ENCODE measurements at places on chromosomes 1 and 21. TPM values are rescaled to one million over a fixed set of nuclear protein-coding genes. Genes with fewer than 3 reads are reported as not detected.

The ADCY10 gene
- not detected for total RNA-seq

GRCh38 chr1:1853593-1854257, 37.2 kb downstream of the GNB1 start:
- no peak for DNase-seq

The FMN2 gene
- not detected for total RNA-seq

- DNase-seq: peak; percentile 95
These were observed at the start of gene SHC1 for GRCh38 chr1:154970631-154971340. Gene SHC1, minus strand, starts transcription at chr1:154970747. Its CDS starts 221 bp downstream, at chr1:154970526.

The TRIM58 gene
- 0.26 TPM for total RNA-seq

DNA sequence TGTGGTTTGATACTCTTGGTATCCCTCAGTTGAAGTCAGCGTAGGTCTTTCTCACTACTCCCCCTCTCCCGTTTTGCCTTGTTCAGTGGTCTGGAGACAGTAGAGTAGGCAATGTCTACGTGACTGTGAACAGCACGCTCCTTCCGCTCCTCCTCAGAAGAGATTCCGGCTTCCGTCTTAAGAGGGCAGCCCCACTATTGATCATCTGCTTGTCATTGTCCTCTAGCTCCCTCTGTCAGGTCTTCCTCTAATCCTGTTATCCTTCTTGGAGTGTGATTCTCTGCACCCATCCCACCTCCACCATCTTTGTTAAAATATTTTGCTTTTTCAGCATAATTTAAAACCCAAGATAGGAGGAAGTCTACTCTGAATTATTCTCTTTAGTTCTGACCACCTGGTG, 129.9 kb upstream of the KCNK2 start:
- DNase-seq: no peak

DNA sequence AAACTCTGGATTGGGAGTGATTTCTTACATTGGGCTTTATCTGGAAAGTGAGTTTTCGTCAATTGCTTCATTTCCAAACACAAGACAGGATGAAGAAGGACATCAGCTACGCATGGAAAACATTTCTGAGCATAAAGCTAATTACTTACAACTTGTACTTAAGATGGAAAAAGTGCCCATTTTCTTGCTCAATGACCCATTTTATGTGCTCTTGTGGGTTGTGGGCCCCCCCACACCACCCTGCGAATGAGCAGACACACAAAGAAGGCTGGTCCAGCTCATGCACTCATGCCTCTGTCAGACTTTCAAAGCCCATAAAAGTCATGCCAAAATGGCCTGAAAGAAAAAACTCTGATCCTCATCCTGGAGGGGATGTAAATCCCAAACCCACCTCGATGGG, 663.0 kb downstream of the AJAP1 start:
- no peak for DNase-seq

- DNase-seq: no peak
These were observed 18.7 kb downstream of the BECN2 start for GRCh38 chr1:241976229-241976628.

GRCh38 chr1:171472183-171472647, 13.1 kb upstream of the PRRC2C start:
- DNase-seq: no peak

The LCE1A gene
- total RNA-seq: not detected

The GJB3 gene
- not detected for total RNA-seq

DNA sequence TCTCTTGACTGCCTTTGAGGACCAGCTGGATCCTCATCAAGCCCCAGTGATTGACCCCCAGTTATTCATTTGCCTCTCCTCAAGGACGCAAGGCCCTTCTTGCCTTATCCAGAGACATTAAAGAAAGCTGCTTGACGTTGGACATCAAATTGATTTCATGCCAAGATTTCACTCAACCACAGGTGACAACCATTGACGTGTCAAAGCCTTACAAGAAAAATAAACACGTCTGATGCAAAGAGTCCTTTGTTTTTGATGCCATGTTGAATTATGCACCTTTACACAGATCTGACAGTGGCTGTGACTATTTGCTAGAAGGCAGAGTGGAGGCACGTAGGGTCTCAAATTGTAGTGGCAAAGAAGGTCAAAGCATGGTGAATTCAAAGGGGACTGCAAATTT, 666.2 kb upstream of the CAMK1G start:
- DNase-seq: no peak

DNA sequence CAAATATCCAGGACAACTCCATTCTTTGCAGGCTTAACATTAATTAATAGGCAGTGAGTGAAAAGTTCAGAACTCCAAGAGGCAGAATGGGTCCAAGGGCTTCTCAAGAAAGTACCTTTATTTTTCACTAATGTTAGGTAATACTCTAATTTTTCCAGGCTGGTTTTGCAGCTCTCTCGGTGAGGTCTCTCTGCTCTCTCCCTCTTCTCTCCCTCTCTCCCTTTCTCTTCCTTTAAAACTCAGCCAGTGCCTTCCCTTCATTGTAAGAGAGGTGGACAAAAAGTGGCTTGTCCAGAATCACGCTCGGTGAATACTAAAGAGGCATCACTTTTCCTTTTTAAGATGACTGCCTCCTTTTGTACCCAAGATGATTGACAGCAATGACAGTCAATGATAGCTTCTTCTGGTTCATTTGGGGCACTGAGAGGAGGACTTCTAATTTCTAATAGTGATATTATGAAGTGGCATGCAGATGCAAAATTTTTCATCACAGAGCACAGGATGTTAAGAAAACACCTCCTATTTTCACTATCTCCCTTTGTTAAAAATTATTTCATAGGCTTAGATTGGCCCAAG, 1.3 kb upstream of the CHI3L1 start:
- no peak for DNase-seq

DNA sequence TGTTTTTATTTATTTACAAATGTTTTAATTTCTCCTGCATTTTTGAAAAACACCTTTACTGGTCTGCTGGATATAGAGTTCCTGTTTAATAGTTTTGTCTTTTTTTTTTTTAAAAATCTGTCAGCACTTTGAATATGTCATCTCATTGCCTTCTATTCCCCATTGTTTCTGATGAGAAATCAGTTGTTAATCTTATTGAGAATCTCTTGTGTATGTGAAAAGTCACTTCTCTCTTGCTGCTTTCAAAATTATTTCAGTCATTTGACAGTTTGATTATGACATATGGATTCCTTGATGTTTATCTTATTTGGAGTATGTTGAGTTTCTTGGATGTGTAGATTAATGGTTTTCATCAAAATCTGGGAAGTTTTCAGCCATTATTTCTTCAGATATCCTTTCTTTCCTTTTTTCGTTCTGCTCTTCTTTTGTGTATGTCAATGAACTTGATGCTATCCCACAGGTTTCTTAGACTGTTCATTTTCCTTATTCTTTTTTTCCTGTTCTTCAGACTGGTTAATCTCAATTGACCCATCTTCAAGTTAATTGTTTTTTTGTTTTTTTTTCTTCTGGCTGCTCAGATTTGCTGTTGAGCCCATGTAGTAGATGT, 51.2 kb upstream of the CCDC190 start:
- no peak for DNase-seq

DNA sequence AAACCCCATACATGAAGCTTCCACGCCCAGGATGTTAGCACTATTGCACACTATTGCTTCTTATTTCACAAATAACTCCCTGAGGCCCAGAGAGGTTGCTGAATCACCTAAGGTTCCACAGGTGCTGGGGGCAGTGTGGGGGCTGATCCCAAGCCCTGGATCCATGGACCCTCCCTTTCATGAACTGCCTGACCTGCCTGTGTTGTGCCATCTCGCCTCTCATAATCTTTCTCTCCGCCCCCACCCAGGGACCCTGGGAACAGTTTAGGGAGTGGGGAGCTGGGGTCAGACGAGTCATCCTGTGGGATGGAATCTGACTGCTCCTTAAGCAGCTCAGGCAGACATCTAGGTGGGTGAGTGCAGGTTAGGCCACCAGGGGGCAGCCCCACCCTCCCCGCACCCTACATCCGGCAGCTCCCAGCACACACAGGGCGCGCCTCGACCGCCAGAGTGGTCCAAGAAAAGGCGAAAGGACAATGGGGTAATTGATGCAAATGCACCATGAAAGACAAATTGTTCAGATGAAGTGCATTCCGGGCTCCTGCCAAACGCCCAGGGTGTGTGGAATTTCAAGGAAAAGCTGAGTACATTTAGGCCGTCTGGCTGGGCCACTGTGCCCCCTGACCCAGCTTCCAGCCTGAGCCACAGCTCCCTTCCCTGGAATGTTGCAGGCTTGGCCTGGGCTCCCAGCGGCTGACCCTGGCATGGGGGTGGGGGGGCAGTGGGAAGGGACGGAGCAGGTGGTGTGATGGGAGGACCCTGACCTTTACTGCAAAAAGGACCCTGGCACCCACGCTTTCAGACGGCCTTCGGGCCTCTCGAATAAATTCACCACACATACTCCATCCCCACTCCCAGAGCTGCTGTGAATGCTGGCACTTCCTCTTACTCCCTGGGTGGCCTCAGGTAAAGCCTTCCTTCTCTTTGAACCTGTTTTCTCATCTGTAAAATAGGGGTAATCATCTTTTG, 20.8 kb downstream of the PHLDA3 start:
- DNase-seq: peak; percentile 80

The SLC9C2 gene
- total RNA-seq: not detected
